Inflammatory macrophage treated with lipopolysaccharide for 4 hours (primary cell): ENCODE measurements at places on chromosomes 1 and 21.

DNA sequence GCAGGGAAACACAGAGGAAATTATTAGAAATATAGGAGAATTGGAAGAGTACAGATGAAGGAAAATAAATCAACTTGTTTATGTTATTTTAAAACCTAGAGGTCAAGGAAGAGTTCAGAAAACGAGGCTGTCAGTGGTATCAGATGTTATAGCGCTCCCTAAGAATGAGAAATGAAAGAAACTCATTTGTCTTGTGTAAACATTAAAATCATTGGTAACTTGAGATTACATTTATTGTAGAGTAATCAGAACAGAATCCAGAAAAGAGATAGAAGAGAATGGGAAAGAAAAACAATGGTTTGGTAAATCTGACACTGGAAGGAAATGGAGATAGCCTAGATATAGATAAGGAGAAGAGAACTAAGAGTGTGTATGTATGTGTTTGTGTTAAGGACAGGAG is 106.4 kb downstream of the ATF6 start:
- DNase-seq: no peak

- no peak for DNase-seq
Observed at GRCh38 chr1:218763538-218763937, 410.1 kb upstream of the LYPLAL1 start.

DNA sequence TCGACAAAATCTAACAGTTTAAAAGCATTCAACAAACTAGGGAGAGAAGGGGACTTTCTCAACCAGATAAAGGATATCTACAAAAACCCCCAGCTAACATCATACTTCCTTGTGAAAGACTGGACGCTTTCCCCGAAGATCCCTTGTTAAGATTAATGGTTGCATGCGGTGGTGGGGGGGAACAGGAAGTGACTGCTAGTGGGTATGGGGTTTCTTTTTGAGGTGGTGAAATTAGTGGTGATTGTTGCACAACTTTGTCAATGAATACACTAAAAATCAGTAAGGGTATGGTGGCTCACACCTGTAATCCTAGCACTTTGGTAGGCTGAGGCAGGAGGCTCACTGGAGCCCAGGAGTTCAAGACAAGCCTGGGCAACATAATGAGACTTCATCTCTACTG is 26.9 kb upstream of the EYA3 start:
- peak; percentile 98 for DNase-seq

- DNase-seq: peak; percentile 8
Observed at GRCh38 chr1:38962560-38962959, 20.9 kb upstream of the RHBDL2 start.

- no peak for DNase-seq
Observed at GRCh38 chr1:218425647-218426342, 80.7 kb downstream of the TGFB2 start.

GRCh38 chr1:211742889-211743529 is 67.6 kb upstream of the NEK2 start:
- no peak for DNase-seq

DNA sequence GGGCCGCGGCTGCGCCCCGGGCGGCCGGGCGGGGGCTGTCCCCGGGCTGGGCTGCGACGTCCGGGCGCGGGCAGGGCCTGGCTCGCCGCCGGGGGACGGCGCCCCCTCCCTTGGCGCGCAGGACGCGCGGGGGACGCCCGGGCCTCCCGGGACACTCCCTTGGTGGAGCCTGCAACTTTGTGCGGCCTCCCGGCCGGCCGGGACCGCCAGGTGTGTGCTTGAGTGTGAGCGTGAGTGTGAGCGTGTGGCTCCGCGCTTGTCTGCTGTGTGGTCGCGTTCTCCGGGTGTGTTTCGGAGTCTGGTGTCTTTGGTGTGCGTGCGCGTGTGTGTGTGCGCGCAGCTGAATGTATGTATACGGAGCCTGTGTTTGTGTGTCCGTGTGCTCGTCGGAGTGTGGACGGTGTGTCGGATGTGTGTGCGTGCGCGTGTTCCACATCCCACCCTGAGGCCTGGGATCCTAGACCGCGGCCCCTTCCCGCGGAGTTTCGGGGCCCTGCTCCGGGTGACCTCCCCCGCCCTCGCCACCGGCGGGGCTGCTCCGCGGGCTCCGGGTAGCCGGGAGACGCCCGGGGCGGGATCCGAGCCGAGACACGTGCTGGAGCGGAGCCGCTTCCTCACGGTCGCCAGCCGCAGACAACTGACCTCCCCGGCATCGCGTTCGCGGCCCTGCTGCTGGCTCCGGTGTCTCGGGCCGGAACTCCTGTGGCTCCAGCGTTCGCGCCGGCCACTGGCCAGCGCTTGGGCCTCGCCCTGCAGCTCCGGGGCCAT is 1.7 kb downstream of the PTPRU start:
- DNase-seq: no peak

- peak; percentile 88 for DNase-seq
Observed at GRCh38 chr1:150159550-150159949, 9.8 kb downstream of the PLEKHO1 start.

- no peak for DNase-seq
Observed at GRCh38 chr1:183996040-183996384, 41.5 kb downstream of the COLGALT2 start.

- no peak for DNase-seq
Observed at GRCh38 chr1:105317976-105318375, 1568.3 kb downstream of the AMY1C start.

- DNase-seq: no peak
Observed at GRCh38 chr1:69834336-69834735, 266.6 kb downstream of the LRRC7 start.

- DNase-seq: no peak
Observed at GRCh38 chr1:85202092-85202863, 1.5 kb upstream of the SYDE2 start.

DNA sequence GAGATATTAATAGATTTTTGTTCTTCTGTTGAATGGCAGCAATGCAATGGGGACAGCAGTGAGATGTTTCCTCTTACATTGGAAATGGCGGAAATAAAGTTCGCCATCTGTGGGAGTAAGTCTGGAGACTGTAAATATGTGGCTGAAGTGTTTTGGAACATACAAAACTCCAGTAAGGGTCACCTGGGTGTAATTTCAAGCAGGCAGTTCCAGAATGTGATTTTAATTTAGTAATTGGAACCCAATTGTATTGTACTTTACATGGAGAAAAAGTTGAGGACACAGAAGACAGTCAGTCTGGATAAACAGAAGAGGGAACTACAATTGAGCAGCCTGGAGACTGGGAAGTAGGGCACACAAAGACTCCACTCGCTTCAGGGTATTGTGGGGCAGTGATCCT is 108.6 kb downstream of the NTMT2 start:
- DNase-seq: no peak

- no peak for DNase-seq
Observed at GRCh38 chr1:111618961-111619634, 491 bp upstream of the RAP1A start.

- DNase-seq: no peak
Observed at GRCh38 chr1:201509601-201510374, 2.9 kb upstream of the CSRP1 start.

DNA sequence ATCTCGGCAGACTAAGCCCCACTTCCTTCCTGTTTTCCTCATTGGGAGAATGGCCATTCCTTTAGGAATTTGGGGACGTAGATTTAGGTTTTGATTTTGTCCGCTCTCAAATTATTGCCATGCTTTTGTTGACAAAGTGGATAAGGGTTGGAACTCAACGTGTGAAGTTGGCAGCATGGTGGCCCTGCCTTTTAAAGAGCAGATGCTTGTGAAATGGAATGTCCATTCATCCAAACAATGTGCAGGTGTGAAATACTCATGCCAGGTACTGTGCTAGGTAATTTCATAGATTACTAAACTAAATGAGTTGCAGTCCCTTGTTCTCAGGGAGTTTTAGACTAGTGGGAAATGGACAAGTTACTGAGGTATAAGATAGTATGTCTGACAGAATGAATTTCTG is 75.0 kb downstream of the SPATA46 start:
- no peak for DNase-seq

DNA sequence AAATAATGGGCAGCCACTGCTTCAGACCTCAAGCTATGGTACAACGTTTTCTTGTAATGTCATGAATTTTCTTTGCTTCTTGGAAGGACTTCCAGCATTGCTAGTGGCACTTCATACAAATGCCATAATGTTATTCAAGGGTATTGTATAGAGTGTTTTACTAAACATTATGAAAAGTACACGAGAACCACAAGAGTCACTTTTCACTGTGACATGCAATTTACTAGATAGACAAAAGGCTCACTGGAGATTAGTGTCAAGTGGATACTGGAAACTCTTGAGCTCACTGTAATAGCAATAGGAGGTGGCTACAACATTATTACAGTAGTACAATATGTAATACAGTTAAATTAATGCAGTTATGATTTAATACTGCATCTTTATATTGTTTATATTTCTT is 5.3 kb upstream of the OLFM3 start:
- DNase-seq: no peak

DNA sequence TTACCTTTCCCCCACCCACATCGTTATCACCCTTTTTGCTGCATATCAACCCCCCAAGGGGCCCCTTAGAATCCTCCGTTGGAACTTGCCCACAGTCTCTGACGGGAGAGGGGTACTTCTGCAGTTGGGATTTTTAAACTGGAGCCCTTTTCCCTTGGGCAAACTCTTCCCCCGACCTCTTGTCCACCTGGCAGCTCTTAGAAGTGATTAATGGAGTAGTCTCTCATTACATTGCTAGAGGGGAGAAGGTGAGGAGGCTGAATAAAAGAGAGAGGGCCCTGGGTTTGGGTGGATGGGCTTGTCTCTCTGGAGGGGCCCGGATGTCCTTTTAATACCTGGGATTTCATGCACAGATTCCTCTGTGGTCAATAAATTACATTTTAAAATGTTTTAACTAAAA is 27.2 kb upstream of the TSPAN2 start:
- no peak for DNase-seq

- no peak for DNase-seq
Observed at GRCh38 chr1:87905651-87906050, 577.0 kb downstream of the LMO4 start.
